ENCODE measurements at places on chromosomes 4 and X.

DNA sequence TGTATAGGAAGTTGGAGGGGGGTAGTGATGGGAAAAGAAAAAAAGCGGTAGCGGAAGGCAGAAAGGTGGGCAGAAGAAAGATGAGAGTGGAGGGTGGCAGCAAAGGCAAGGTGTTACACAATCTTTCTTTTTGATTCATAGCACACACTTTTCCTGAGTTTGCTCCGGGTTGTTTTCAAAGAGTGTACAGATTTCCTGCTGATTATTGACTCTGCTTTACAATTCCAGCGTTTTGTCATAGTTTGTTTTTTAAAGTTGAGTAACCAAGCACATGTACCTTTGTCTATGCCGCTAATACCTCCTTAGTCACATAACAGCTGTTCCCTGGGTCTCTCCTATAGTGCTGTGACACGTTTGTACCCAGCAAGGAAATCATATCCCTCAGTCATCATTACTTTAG is 50.3 kb downstream of the AGA start:
- no peak for DNase-seq

DNA sequence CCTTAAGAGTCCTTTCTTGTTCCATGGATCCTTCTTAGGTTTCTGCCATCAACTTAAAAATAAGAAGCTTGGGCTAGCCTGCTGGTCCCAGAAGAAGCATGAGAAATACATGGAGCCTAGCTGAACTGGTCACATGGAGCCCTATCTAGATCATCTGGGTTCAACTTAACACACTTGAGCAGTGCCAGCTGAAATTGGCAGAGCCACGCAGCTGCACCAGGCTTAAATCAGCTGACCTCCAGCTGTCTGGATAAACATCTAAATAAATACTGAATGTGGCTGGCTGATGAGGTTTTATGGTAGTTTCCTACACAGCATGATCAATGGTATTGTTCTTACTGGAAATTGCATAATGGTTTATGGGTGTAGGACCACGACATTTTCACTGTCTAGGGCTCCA is 598.4 kb upstream of the FAM241A start:
- no peak for DNase-seq

- DNase-seq = no peak
These were observed 39.0 kb downstream of the FBXO8 start for GRCh38 chr4:174244441-174244840.

GRCh38 chr4:121786221-121786620 is 14.9 kb upstream of the EXOSC9 start:
- DNase-seq = no peak

- no peak for DNase-seq
These were observed 795.7 kb upstream of the SLIT2 start for GRCh38 chr4:19455850-19456602.

GRCh38 chr4:148196164-148196563 is 246.1 kb downstream of the NR3C2 start:
- no peak for DNase-seq

DNA sequence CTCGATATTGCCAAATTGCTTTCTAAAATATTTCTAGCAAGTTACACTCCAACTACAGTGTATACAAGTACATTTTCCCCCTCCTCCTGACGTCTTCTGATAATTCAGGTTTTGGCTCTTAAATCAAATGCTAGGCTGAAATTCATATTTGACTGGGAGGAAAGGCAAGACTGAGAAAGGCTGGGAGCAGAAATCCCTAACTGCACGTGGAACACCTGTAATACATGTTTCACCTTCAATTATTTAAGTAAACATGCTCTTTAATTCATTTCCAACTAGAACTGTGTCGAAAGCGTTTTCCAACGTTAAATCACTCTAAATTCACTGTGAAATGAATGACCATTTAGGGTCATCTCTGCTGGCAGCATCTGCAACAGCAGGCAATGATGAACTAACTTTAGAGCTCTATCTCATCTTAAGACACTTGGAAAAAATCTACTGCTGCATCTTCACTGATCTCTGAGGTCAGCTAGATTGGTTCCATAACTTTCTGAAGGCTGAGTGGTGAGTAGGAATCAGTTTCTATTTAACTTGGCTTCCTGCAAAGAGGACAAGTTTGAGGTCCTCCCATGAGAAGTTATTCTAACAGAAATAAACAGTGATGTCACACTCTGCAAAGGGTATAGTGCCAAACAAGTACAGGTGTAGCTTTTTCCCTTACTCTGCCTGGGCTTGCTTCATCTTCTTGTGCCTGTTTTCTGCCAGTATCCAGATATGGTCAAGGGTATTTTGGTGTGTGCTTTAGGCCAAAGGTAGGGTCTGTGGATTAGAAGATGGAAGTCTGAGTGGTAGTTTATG is 144.3 kb upstream of the PAK3 start:
- no peak for DNase-seq

DNA sequence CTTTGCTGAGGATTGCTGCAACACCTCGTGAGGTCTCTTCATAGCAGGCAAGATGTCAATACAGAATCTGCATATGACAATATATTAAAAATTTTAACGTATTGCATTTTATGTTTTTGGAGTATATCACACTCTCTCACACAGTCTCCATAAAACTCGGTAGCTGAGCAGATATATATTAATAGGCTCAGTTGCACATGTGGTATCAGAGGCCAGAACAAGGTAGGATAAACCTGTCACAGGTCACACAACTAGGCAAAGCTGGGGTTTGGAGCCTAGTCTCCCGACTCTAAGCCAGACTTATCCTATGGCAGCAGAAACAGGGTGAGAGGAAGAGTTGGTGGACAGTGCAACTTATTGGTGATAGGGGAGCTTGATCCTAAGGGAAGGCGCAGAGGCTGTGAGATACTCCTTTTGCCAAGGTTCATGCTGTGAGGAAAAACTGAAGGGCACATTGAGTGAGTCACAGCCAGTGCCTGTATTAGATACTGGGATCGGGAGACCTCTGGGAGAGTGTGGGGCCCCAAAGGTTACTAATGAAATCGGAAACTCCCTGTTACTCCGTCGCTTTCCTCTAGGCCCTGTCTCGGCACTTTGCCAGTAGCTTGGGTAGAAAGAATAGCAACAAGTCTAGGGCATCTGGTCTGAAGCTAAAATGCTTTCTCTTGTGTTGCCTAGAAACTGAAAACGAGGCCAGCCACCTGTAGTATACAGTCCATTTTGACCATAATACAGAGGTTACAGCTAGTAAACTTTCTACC is 195.7 kb downstream of the ARHGAP10 start:
- no peak for DNase-seq

DNA sequence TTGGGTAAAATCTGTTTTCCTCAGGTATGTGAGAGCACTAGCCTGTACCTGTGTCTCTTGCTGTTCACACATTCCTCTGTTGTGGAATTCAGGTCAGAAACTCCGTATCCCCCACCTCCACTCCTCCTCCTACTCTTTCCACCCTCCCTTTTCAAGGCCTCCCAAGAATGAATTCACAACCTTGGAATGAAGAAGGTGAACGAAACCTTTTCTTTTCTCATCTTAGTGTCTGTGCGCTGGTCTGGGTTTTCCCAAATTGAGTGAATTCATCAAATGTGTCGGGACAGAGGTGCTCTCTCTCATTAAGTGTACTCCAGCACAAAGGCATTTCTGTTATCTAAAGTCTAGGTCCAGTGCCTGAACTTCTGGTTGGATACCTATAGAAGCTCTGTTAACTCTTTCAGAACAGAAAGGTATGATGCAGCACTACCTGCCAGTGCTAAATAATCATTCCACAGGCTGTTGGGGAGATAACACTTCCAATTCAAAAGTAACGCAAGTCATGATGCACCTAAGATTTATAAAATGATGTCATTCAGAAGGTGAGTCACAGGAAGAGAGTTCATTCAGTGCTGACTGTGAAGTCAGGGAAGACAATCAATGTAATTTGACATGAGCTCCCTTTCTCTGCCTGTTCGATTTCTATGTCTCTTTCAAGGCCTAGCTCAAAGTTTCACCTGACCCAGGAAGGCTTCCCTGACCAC is 41.9 kb downstream of the COL4A6 start:
- no peak for DNase-seq

DNA sequence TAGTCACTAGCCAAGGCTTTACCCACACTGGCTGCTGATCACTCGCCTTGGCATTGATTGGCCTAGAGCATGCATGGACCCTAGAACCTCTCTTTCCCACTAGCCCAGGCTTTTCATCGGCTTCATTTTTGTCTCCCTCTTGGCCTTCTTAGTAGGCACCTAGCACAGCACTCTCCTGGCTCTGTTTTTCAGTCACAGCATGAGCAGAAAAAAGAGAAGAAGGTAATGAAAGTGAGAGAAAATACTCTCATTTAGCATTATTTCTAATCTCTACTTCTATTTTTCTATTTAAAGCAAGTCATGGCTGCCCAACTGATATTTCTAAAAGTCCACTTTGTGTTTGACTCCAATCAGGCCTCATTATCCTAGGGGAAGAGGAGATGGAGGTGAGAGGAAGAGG is 267.2 kb downstream of the FBXO8 start:
- DNase-seq = no peak

GRCh38 chr4:113625902-113626301 is 135.6 kb downstream of the CAMK2D start:
- DNase-seq = no peak

DNA sequence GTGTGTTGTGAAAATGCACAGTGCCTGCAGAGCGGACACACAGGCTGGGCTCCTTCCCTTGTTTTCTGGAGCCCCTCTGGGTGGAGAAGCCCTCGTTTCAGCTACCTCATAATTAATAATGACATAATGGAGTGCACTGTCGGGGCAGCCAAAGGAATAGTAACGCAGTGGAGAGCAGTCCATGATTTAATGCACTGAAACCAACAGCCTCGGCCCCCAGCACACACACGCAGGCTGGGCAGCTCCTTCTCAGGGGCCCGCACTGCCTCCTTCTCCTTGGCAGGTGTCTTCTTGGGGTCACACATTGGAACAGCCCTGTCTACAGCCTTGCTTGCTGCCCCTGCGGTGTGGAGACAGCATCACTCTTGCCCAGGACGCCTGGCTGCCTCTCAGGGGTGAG is 89.2 kb downstream of the DCTD start:
- DNase-seq = no peak

GRCh38 chr4:577499-578450 is 1.7 kb upstream of the TMEM271 start:
- no peak for DNase-seq

GRCh38 chrX:24494647-24495075 is 29.6 kb downstream of the PDK3 start:
- DNase-seq = no peak

DNA sequence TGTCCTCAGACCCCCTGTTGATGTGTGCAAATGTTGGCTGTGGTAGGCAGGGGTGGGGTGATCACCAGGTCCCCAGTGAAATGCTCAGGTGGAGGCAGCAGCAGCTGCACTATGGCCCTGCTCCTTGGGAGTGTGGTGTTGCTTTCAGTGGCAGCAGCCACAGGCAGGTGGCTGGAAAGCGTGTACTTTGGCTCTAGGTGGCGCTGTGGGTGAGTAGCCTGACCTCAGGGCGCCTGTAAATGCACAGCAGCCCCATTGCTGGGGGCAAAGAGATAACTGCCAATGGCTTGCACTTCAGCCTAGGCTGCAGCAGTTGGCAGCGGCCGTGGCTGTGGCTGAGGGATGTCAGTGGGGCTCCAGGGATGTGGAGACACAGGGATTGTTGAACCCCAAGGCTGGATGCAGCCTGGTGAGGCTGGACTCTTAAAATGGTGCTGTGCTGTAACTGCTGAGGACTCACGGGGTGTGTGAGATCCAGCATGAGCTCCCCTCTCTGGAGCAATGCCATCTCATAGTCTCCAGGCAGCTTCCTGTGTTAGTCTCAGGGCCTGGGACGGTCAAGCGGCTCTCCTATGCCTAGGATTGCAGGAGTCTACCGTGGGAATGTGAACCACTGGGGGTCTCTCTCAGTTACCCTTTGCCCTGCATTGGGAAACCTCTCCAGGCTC is 421.7 kb upstream of the HTR2C start:
- DNase-seq = no peak

DNA sequence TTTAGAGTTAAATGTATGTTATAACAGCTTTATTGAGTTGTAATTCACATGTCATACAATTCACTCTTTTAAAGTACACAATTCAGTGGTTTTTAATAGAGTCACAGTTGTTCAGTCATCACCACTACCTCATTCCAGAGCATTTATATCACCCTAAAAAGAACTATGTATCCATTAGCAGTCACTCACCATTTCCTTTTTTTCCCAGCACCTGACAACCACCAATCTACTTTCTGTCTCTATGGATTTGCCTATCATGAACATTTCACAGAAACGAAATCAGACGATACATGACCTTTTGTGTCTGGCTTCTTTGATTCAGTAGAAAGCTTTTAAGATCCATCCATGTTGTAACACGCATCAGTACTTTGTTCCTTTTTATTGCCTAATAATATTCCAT is 52.9 kb upstream of the FRAS1 start:
- DNase-seq = no peak

DNA sequence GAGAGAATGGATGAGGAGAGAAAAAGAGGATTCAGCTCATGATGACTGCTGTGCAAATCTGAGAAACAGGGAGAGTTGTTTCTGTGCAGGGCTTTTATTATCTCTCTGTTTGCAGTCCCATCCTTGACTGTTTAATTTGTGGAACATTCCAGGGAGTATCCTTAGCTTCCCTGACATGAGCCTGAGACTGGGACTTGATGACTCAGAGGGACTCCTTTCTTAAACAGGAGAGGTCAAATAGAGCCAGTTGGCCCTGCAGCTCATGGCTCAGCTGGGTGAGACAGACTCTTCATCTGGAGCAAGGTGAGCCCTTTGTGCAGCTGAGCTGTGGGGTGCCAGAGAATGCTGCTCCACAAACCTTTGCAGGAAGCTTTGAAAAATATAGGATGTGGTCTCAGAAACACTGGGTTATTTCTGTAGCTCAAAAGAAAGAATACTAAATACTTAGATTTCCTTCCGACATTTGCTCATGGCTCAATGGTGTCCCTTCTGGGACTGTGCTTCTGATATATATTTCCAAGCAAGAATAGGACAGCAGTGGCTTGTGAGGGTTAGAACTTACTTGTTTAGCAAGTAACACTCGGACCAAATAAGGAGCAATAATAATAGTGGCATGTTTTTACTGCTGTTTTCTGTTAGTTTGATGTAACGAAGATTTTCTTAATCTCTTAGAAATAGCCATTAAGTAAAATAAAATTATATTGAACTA is 14.5 kb downstream of the ARHGAP24 start:
- no peak for DNase-seq

GRCh38 chr4:178165251-178165950 is 723.2 kb upstream of the AGA start:
- no peak for DNase-seq

DNA sequence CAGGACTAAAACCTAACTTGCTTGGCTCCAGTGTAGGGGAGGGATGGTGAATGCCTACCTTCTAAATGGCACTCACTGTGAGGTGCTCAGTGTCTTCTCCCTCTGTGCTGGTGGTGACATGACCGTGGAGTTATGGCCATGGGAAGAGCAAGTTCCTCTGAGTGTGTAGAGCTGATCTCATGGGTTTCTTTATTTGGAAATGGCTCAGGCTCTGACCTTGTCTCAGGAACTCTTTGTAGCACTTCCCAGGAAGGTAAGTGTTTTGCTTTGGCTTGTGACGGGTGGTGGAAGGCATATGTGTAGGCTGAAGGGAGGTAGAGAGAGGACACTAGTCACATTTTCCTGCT is 6.4 kb downstream of the MSN start:
- DNase-seq = no peak

DNA sequence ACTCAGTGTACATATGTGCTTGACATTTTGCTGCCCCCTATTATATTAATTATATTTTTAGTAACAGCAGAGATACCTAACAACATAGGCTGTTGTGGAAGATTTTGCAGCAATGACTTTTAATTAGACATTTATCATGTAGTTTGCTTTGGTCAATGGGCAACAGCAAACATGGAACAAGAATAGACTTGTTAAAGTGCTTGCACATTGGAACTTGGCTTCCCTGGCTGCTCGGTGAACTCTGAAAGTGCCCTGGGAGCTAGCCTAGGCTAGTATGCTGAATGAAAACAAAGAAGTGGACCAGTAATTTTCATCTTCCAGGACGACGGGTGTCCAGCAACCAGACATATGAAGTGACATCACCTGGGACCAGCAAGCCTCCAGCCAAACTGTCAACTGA is 1157.1 kb downstream of the ARAP2 start:
- no peak for DNase-seq
